CD4-positive, alpha-beta T cell treated with Interferon gamma for 1 hour (primary cell): ENCODE measurements at places on chromosomes 1 and 21.

- no peak for DNase-seq
Observed at GRCh38 chr1:113388621-113389358, 1.5 kb upstream of the MAGI3 start.

DNA sequence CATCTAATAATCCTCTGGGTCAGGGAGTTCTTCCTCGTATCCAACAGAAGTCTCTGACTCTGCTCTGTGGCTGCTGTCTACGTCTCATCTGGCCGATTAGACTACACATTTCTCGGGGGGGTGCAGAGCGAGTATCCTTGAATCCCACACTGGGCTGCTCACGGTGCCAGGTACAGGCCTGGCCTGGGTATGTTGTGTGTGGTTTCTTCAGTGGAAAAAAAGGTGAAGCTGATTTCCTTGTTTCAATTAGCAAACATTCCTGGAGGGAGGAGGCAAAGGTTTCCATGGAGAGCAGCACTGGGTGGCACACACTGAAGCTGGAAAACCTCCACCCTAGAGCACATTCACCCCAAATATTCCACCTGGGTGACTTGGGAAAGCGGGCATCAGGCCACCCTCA, 2.0 kb upstream of the RAB7B start:
- no peak for DNase-seq

DNA sequence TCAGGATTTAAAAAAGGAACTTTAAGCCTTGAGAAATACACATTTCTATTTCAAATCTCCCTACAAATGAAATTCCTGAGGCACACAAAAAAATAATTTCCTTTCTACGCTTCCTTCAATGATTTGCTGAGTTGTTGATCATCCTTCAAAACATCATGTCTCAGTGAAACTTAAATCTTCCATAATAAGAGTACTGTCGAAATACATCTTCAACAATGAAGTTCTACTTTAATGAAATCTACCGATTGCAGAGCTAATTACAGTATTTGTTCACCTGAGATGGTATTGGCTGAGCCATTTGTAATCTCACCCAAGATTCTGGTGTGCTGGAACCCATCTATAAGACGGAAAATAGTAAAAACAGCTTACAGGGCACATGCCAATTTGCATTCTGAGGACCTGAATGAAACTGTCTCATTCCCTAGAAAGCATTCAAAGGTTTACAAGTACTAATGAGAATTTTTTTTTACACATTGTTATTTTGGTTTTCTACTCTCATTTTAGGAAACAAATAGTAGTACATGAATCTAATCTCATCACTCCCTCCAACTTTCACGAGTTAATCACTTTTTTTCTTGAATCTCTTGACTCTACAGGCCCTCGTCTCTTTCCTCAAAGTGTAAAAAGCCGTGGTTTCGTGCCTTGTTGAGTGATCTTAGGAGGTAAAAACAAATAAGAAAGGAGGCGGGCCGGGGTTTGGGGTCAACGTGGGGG, 1.1 kb downstream of the CHML start:
- no peak for DNase-seq

- no peak for DNase-seq
Observed at GRCh38 chr1:77857552-77857951, 30.9 kb upstream of the NEXN start.

DNA sequence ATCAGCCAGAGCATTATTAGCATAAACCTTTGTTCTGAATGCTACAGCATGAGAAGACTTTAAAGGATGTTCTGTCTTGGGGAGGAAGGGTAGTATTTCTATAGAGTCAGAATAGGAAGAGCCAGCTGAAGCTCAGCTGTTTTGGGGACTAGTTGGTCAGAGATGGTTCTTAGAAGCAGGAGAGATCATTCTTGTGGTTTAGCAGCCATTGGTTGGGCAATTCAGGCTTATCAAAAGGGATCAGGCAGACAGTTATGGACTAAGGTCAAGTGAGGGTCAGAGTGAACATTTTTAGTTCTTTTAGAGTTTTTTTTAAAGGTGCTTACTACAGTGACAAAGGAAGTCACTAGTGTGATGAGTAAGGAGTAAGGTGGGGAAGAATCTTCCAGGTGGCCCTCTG, 245.5 kb downstream of the RPS6KC1 start:
- no peak for DNase-seq

- no peak for DNase-seq
Observed at GRCh38 chr1:82994616-82995263, 1004.2 kb downstream of the TTLL7 start.

- no peak for DNase-seq
Observed at GRCh38 chr1:202117898-202118371, 4.8 kb upstream of the GPR37L1 start.

- DNase-seq: no peak
Observed at GRCh38 chr1:35708952-35709351, 9.7 kb downstream of the C1orf216 start.

DNA sequence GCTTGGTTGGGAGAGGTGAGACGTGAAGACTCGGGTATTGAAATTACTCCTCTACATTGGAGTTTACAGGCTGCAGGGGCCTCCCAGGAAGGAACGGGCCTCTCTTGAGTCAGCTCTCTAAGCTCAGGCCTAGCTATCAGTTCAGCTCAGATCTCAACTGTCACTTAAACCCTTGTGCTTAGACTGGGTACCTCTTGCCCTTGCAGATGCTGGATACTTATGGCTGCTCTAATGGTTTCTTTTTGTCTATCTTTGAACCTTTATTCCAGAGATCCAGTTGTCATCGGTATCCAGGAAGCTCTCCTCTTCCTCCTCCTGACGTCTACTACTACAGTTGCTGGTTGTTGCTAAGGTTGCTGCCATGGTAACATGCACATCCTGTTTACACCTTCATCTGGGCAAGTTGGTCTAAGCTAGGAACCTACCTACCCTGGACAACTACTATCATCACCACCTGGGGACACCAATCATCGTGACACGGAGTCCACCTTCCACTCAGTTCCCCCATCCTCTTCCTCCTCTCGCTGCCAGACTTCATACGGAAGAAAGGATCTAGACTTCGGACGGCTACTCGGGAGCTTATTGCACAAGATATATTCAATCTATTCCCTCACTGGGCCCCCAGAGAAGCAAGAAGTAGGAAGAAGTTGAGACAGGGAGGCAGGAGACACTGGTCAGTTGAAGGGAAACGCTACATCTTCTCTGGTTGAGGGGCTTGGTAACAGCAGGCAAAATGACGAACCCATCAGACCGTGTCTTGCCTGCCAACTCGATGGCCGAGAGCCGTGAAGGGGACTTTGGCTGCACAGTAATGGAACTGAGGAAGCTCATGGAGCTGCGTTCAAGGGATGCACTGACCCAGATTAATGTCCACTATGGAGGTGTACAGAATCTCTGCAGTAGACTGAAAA, 56.1 kb downstream of the ATP2B4 start:
- peak; percentile 85 for DNase-seq

GRCh38 chr1:246836209-246836966, 95.4 kb downstream of the AHCTF1 start:
- DNase-seq: no peak

DNA sequence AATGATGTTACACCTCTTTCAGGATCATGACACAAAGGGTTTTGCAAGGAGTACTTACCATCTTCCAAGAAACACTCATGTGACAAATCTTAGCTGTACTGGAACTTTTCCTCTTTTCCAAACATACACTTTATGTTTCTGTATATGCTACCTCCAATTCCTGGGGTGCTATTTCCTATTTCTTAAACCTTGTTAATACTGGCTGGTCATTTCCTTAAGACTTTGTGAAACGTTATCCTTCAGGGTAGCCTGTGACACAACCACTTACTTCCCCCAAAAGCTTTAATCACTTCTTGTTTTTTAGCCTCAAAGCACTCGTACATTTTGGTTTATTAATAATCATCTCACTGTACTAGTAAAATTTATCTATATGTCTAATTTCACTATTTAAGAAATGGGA, 39.4 kb downstream of the OR10Z1 start:
- DNase-seq: no peak

DNA sequence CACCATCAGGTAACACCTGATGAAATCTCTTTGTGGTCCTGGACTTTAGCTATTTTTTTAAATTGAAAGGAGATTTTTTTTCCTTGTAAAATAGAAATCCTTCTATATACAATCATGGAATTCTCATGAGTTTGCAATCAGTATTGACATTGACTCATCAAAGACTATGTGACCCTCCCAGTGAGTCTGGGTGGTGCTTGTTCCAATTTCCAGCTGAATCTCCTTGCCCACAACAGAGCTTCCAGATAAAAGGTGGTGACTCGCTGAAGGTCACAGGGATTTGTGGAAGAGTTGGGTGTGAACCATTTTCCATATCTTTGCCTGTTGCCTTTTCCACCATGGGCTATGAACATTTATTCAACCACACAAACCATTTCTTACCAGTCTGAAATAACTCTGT, 486.6 kb downstream of the AJAP1 start:
- DNase-seq: no peak

GRCh38 chr1:209199822-209200221, 383.7 kb upstream of the CAMK1G start:
- no peak for DNase-seq

DNA sequence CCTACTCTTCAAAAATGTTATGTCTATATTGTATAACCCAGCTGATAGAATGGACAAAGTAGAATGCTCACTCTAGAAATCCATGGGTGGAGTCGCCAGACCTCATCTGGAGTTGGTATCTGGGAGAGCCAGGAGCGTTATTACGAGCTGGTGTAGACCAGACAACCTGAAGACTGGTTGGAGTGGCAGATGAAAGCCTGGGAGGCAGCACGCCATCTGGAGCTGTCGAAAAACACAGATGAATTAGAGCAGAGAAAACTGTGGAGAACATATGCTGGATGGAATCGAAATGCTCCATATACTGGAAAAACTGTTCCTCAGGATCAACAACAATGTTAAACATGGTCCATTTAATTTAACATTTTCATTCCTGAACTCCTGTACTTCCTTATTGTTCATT, 333.6 kb downstream of the KCTD3 start:
- no peak for DNase-seq

DNA sequence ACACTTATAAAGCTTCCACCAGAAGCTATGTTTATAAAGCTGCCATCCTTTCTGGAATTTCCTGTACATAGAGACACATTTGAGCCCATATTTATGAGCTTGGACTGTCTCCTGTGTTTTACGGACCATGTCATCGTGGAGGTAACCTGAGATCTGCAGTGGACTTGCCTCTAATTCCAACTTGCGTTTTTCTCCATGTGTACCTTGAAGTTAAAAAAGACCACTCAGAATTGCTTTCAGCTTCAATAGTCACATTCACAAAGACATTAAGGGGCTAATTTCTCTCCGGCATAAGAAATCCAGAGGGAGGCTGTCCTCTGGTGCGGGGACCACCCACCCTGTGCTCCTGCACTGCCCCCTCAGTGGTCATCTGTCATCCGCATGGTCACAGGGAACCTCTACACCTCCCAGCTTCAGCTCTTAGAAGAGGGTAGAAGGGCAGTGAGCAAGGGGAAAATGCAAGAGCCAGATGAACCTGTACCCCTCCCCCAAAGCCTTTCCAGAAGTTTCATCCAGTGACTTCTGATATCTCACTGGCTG, 521.4 kb upstream of the CAMK1G start:
- no peak for DNase-seq

- no peak for DNase-seq
Observed at GRCh38 chr21:37682966-37683365, 233.3 kb downstream of the KCNJ6 start.

DNA sequence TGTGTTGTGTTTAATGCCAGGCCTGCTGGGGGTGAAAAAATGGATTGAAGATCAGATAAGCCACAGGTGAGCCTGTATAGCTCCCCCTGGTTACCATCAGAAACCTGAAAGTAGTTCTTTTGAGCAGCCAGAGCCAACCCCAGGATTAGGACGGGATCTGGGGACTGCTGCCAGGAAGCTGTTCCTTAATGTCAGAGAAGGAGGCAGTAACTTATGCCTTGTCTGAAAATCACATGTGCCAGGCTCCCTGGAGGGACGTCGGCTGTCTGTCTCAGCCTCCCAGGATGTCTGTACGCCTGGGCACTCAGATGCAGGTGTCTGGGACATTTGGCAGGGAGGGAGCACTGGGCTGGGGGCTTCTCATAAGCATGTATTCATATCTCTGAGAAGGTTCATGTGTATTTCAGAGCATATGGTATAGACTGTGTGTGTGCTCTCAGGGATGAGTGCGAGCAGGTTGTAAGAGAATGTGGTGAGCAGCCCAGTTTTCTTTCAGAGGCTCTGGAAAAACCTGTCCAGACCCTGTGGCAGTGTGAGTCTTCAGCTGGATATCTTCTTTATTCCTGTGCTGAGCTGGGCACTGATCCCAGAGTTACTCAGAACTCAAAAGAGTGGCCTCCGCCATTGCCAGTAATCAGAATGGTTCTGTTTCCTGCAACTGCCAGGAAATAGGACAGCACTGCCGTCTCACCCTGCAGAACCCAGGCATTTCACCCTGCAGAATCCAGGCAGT, 2.8 kb downstream of the FAM43B start:
- no peak for DNase-seq

DNA sequence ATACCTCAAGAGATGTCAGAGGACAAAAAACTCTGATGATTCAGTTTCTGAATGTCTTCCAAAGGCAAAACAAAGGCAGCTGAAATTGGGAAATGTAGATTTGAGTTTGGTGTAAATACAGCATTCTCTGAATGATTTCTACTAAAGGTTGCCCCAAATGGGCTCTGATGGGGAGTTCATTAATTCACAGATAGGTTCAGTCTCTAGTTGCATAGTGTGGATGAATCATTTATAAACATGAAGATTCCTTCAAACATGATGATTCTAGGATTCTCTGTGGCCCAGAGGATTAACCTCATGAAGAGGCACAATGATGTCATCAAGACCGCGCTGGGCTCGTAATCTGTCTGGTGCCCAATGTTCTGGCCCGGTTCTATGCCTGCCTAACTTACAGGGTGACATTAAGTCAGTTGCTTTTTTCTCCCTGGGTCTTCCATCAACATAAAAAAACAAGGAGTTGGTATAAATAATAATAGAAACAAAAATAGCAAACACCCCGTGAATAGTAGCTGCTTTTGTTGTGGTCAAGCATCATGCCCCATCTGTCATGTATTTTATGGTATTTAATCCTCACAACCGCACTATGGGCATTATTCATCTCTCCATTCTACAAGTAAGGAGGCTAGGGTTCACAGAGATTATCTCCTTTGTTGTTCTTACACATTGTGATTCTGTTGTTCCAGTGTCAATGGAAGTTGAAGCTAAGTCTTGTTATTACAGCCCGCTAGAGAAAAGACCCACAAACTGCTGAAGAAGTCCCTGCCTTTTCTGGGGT, 509.6 kb upstream of the USP24 start:
- no peak for DNase-seq

DNA sequence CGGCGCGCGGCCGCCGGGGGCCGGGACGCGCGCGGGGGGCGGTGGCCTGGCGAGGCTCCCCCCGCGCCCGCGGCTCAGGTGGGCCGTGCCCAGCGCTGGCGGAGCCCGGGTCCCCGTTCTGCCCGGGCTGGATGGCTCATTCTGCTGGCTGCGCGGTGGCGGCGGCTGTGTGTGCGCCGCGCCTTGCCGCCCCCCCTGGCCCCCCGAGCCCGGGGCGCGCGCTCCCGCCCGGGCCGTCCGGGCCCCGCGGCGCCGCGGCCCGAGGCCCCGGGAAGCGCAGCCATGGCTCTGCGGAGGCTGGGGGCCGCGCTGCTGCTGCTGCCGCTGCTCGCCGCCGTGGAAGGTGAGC, at the start of gene EPHB2:
Gene EPHB2, plus strand, starts transcription at position 139 of the 349 bp plus-strand sequence. Its CDS starts 144 bp downstream, at position 283.
- DNase-seq: no peak

- no peak for DNase-seq
Observed at GRCh38 chr1:28291711-28292110, 32.4 kb downstream of the SESN2 start.
